ENCODE measurements at places on chromosomes 7 and 10. TPM values are rescaled to one million over a fixed set of nuclear protein-coding genes. Genes with fewer than 3 reads are reported as not detected.

DNA sequence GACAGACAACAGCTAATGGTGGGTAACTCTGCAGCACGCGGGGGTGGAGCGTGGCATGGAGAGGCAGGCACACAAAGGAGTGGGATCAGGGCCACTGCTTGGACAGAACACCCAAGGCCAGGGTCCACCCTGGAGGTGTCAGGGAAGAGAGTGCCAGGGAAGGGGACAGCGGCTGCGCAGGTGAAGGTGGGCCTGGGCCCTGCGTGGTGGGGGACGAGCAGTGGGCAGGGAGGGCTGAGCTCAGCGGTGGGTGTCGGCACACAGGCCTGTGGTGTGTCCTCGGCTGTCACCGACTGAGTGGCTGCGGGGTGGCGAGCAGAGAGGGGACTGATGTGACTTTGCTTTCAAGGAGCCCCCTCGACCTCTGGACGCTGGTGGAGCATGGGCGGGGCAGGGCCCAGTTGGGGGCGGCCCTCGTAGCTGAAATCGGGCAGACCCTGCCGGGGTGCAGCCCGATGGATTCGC is 8.4 kb upstream of the SCART1 start:
- H3K27ac ChIP-seq: no peak overlapping the region
- no peaks in the 10 kb centered on the region for H3K4me1 ChIP-seq
- no peaks in the 10 kb centered on the region for H3K36me3 ChIP-seq
- H3K27me3 ChIP-seq: no peaks in the 10 kb centered on the region
- no peak overlapping the region for H3K4me3 ChIP-seq

- H3K4me1 ChIP-seq: no peaks in the 10 kb centered on the region
- no peaks in the 10 kb centered on the region for H3K27me3 ChIP-seq
- DNase-seq: no peak
- H3K4me3 ChIP-seq: no peak overlapping the region
These were observed 57.1 kb downstream of the C10orf143 start for GRCh38 chr10:130053561-130053960.

Gene STOX1
- 4.2 TPM for total RNA-seq

Gene TUBB8
- not detected for total RNA-seq

Gene VWC2
- total RNA-seq: 0.09 TPM

Data from upper lobe of left lung (tissue), 6 donors.